Dorsolateral prefrontal cortex (tissue), 122 donors: ENCODE measurements at places on chromosomes 16 and 17.
A peak's percentile ranks its signal among the peaks of the same experiment; 100 is the strongest.

GRCh38 chr17:16243385-16243784, 26.4 kb downstream of the PIGL start:
- no peak for DNase-seq

DNA sequence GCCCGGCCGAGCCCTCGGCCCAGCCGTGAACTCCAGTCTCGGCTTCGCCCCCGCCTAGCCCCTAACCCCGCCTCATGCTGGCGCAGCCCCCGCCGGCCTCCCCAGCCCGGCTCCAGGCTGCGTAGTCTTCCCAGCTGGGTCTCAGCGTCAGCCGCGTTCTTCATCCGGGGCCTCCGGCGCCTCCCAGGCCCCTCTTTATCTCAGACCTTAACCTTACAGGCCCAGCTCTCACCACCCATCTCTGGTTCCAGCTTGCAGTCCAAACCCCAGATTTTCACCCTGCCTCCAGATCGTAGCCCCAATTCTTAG, at the start of gene PROCA1:
Gene PROCA1 (minus strand): TSS at position 166 of the 309 bp plus-strand sequence. CDS start 228 bp downstream, outside the sequence.
- DNase-seq: no peak

DNA sequence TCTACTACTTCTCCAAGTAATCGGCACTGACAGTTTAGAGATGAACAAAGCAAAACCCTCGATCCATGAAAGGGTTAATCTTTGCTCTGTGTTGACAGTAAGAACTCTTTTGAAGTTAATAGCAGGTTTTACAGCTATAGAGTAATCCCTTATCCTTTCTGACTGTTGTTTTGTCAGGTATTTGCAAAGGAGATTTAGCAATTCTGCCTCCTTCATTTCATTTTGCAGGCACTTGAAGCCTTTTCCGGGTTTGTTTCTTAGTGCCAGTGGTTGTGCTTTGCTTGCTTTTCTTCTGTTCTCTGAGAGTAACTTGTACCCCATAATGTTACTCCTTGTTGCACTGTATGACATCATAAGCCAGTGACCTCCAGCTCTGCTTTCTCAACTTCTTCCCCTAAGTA, 64.5 kb downstream of the TANGO6 start:
- DNase-seq: no peak

DNA sequence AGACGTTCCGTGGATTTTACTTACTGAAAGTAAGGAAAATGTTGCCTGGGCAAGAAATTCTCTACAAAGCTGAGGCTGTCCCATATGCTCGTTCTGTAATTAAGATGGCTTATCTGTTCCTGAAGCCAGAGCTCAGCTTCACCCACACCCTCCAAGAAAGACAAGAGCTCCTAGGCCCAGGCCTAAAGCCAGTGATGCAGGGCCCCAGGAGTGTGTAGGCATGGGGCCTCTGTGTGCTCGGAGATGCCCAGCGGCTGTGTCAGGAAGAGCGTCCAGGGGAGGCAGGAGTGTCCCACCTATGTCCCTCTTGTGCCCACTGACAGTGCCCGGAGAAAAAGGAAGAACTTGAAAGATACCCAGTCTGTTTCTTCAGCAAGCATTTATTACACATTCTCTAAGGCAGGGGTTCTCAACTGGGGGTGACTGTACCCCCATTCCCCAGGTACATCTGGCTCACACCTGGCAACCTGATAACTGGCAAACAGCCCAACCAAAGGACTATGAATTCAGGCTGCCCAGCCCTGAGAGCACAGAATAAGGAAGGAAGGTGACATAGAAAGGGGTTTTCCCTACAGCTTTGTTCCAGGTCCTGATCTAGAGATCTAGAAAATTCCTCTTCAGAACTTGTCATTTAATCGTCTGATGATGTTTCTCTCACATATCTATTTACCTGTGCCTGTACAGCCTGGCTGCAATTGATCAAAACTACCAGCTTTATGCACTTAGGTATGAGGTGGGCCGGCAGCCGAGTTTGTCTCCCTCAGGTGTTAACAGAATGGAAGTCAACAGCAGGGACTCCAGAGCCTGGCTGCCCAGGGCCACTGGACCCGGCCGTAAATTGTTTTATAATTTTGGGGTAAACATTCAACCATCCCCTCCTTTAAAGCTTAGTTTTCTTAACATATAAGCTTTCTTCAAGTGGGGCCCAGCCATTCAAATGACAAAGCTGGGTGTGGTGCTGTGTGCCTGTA, 12.0 kb downstream of the SNN start:
- no peak for DNase-seq

- DNase-seq: no peak
Measured at GRCh38 chr17:80452173-80452915, 24.1 kb downstream of the NPTX1 start.

DNA sequence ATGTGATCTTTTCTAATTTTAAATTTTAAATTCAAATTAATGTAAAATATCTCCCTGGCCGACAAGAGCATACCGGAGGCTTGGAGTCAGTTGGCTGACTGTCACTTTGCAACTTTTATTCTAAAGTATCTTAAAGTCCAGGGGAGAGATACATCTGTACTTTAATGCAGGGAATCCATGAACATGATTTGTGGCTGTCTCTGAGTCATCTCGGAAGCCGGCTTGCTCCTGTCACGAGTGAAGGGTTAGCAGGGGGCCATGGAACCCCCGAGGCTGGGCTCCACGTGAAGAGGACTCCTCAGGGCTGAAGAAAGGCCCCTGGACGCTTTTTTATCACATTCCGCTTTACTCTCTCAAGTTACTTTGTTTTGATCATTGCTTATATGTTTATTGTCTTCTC, 13.3 kb downstream of the TVP23A start:
- no peak for DNase-seq

DNA sequence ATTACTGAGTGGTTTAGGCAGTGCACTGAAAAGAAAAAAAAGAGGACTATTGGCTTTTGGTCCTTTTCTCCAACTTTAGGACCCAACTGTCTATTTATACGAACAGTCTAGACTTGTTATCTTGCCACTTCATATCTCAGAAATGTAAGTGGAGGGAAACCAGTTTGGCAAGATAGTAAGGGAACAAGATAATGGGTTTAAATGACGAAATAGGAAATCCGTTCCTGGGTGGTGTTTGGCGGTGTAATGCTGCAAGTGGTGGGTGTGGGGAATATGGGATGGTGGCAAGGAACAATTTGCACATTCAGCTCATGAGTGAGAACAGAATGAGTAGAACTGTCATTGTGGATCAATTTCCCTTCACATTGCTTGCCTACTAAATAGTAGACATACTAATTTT, 44.7 kb downstream of the GRB7 start:
- no peak for DNase-seq

GRCh38 chr17:14201021-14201987, 35.4 kb downstream of the CDRT15 start:
- no peak for DNase-seq

DNA sequence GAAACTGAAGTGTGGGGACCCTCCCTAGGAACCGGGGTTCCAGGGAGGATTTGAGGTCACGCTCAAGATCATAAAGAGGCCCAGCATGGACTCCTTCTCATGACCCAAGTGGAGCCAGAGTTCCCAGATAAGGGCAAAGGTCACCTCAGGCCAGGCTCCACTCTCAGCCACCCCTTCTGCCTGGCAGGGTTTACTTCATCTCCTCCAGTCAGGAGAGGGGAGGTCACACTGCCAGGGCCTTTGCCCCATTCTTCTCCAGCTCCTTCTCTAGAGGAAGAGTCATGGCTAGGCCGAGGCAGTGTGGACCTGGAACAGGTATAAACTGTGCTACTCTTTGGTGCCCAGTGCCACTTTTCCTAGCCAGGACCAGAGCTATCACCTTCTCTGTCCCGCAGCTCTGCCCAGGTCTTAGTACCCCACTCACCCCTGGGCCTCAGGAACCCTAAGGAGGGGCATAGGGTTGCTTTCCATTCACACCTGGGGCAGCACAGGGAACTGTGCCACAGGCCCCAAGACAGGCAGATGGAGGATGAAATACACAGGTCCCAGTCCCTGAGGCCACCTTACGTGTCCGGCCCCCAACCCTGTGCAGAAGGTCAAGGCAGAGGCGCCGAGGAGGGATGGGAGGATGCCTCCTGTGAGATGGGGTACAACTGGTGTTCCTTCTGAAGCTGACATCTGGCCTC, 879 bp upstream of the ACSF2 start:
- no peak for DNase-seq

DNA sequence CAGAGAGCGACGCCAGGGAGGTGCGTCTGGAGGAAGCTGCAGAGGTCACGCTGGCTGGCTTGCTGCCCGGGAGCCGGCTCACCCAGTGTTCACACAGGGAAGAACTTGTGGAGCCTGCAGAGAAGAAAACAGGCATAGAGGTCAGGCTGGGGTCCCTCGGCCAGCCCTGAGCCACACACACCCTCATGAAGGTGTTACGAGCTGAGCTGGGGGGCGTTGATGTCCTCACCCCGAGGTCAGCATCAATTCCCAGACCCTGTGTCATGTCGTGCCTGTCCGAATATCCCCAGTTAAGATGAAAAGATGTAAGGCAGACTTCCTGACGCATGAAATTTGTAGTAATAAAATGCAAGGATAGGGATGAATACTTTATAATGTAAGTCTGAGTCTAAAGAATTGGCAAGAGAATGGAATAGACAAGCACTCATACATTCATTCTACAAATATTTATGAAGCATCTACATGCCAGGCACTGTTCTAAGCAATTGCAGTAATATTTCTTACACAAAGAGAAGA, 77.1 kb downstream of the USP31 start:
- peak; percentile 57 for DNase-seq

DNA sequence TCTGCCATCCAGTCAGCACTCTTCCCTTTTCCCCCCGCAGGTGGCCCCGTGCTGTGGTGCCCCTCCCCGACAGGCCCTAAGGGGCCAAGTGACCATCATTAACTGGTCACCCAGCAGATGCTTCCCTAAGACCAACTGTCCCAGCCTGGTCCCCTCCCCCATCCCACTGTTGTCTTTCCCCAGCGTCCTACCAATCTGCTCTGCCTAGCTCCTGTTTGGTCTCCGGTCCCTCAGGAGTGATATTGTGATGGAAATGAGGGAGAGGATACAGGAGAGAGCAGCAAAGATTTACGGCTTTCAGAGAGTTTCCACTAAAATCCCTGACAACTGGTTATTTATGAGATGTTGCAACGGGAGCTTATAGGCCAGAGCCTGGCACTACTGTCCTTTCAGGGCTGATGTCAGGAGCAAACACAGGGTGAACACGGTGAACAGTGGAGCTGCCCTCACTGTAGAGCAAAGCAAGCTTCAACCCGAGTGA, 1.4 kb upstream of the TTLL6 start:
- no peak for DNase-seq

GRCh38 chr17:67531291-67531690, 154.2 kb downstream of the PITPNC1 start:
- peak; percentile 70 for DNase-seq

DNA sequence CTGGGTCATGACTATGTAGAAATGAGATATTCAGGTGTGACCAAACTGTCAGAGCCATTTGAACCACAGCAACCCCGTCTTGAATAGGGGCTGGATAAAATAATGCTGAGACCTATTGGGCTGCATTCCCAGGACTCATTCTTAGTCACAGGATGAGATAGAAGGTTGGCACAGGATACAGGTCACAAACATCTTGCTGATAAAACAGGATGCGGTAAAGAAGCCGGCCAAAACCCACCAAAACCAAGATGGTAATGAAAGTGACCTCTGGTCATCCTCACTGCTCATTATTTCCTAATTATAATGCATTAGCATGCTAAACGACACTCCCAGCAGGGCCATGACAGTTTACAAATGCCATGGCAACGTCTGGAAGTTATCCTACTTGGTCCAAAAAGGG, 545.5 kb downstream of the TMEM114 start:
- DNase-seq: no peak

- no peak for DNase-seq
Measured at GRCh38 chr16:66223176-66223780, 143.2 kb upstream of the CDH5 start.

DNA sequence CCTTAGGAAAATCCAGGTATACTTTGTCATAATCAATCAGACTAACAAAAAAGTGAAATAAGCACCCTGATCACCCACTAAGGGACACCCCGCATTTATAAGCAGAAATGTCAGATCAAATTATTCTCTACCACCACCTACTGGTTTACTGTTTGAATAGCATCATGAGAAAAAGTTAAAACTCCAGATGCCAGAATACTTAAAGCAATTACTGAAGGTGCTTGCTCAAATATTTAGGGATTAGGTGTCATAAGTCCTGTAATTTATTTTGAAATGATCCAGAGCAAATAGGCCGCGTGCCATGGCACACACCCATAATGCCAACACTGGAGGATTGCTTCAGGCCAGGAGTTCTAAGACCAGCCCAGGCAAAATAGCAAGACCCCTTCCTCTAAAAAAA, 2.3 kb downstream of the TOP2A start:
- DNase-seq: no peak

GRCh38 chr17:55620945-55621344, 101.7 kb downstream of the TMEM100 start:
- no peak for DNase-seq

DNA sequence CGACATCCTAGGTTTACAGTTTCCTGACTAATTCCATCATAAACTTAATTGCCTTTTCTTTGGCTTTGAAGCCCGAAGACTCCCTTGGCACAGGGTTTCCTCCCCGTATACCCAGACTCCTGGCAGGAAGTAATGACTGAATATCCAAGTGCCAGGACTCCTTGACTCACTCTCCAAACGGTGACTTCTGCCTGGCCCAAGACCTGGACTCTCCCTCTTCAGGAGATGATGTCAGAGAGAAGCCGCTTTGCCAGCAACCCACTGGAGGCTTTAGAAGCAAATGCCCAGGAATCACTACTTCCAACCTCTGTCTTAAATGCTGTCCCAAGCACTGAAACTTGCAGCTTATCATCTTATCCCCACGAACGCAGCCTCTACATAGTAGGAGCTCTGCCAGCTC, 146.5 kb downstream of the RGS9 start:
- DNase-seq: no peak

DNA sequence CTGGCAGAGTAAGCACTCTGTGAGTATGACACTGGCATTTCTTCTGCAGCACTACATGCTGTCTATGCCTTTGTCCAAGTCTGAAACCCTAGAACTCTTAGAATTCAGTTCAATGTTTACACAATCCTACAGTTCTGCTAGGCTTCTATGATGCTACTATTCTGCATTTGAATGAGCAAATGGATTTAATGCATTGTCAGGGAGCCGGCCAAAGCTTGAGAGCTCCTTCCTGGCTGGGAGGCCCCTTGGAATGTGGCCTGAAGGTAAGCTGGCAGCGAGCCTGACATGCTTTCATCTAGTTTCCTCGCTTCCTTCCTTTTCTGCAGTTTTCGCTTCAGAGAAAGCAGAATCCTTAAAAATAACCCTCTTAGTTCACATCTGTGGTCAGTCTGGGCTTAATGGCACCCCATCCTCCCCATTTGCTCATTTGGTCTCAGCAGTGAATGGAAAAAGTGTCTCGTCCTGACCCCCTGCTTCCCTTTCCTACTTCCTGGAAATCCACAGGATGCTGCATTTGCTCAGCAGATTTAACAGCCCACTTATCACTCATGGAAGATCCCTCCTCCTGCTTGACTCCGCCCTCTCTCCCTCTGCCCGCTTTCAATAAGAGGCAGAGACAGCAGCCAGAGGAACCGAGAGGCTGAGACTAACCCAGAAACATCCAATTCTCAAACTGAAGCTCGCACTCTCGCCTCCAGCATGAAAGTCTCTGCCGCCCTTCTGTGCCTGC, at the start of gene CCL2:
Gene CCL2 (plus strand): TSS at position 635 of the 730 bp plus-strand sequence. CDS start 65 bp downstream, at position 700.
- DNase-seq: no peak
